EH (cell line): ENCODE measurements at places on chromosomes 16 and 17.

- peak; percentile 41 for DNase-seq
Observed at GRCh38 chr16:83348991-83349390, 458.8 kb upstream of the HSBP1 start.

GRCh38 chr16:51816929-51817328 lies 665.9 kb upstream of the SALL1 start:
- peak; percentile 12 for DNase-seq

GRCh38 chr17:63932721-63933120 lies 590 bp upstream of the CD79B start:
- no peak for DNase-seq

- no peak for DNase-seq
Observed at GRCh38 chr17:58527306-58527705, 12.9 kb upstream of the MTMR4 start.

DNA sequence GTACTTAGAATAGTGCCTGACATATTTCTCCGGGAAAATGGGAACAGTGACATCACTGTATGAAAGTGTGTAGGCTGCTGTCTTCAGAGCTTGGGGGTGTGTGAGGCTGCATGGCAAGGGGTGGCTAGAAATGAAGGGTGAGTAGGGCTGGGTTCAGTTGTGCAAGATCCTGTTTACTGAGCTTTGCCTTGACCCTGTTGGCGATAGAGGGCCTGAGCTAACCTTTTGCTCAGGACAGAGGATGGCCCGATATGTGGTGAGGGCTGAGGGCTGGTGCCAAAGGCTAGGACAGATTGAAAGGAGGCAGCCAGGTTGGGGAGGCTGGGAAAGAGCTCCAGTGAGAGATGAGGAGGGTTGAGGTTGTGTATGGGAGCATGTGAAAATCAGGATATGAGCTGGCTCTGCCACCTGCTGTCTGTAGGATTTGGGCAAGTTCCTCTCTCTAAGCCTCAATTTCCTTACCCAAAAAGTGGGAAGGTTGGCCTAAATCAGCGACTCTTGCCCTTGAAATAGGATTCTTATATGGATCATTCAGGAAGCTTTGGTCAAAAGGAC lies 6.0 kb upstream of the CCL1 start:
- DNase-seq: no peak

- no peak for DNase-seq
Observed at GRCh38 chr16:14198012-14198411, 126.9 kb downstream of the MRTFB start.
